GM12878 (cell line): ENCODE measurements at places on chromosomes 12 and 14. TPM values are rescaled to one million over a fixed set of nuclear protein-coding genes. Genes with fewer than 3 reads are reported as not detected.

CDCA3 gene
- total RNA-seq = 68.6 and 72.7 TPM in 2 replicates

NRXN3 gene
- 2.7 and 3.3 TPM in 2 replicates for total RNA-seq

GRCh38 chr14:24277606-24278321 is 6.4 kb upstream of the RABGGTA start:
- DNase-seq = no peak

RPS29 gene
- 2,727 and 2,890 TPM in 2 replicates for total RNA-seq

- DNase-seq = no peak
These were observed 15.0 kb upstream of the TBX5 start for GRCh38 chr12:114420944-114421335.

CSRP2 gene
- total RNA-seq = 1.0 and 1.6 TPM in 2 replicates

MYH6 gene
- total RNA-seq = not detected in 2 replicates

GLI1 gene
- total RNA-seq = 1.1 and 1.2 TPM in 2 replicates

DNA sequence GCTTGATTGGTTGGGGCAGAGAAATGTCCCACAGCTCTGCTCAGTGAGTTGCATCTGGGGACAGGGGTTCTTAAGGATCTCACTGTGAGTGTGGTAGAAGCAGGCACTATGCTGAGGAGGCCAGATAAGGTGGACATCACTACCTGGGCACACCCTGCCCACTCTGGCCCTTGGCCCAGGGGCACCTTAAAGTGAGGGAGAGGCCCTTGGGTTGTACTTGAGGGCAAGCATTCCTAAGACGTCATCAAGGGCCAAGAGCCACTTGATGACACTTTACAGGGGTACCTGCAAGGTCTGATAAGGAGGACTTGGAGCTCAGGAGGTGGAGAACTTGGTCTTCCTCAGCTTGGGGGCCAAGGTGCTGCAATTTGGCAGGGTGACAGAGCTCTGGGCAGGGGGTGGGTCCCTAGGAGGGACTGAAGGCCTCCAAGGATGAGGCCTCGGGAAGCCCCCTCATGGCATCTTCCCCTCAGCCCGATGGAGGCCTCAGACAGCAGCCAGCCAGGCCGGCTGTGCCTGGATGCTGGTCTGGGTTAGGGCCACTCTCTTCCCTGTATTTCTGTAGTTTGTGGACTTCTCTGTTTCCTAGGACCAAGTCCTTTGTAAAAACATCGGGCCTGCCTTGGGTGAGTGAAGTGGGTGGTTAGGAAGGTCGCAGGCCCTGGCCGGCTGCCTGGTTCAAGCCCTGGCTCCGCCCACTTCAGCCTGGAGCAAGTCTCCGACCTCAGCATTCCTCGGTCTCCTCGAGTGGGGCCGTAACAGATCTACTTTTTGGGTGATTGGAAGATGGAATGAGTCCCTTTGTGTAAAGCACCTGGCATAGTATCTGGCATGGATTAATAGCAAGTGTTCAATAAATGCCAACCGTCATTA is 24.8 kb downstream of the GPR68 start:
- no peak for DNase-seq
